ENCODE measurements at places on chromosomes 6 and 20.

- no peak for DNase-seq
These were observed 4.8 kb downstream of the FBXO5 start for GRCh38 chr6:152978058-152978457.

GRCh38 chr20:4123537-4124235 is 108.3 kb upstream of the RNF24 start:
- DNase-seq, result no peak

DNA sequence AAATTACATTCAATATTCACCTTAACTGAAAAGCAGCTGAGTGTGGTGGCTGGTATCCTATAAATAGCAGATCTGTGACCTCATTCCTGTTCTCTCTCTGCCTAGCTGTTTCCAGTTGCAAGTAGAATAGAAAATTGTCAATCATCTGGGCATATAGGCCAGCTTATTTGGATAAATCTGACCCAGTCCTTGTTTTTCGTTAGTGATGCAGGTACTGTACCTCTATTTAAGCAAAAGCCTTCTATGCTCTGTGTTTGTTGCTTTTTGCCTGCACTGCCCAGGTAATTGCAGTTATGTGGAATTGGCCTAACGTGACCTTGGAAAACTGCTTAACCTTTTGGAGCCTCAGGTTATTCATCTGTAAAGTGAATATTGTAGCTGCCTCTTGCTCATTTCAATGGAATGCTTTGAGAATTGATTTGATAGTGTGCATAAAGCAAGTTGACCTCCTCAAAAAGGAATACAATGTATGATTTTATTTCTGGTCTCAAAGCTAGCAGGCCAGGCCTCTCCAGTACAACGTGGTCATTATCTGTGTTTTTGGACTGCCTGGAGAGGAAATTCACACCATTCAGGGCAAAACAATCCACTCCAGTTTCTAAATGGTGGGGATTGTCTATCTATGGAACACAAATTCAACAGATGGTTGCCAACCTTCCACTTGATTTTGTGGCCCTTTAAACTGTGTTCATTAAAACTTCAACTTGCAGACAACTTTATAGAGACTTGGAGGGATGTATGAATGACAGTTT is 508.7 kb upstream of the CITED2 start:
- DNase-seq, result no peak

DNA sequence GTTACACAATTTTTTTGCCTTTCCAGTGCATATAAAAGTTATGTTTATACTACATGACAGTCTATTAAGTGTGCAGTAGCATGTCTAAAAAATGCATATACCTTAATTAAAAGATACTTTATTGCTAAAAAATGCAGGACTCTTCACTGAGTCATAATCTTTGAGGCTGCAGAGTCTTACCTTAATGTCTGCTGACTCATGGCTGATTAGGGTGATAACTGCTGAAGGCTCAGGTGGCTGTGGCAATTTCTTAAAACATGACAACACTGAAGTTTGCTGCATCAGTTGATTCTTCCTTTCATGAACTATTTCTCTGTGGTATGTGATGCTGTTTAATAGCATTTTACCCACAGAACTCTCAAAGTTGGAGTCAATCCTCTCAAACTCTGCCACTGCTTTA is 19.1 kb downstream of the ZSCAN23 start:
- DNase-seq, result no peak

DNA sequence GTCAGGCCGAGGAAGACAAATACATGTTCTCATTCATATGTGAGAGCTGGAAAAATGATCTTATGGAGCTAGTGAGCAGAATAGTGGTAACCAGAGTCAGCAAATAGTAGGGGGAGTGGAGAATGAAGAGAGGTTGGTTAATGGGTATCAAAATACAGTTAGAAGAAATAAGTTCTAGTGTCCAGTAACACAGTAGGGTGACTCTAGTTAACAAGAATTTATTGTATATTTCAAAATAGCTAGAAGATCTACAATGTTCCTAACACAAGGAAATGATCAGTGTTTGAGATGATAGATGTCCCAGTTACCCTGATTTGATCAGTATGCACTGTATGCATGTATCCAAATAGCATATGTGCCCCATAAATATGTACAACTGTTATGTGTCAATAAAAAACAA is 128.4 kb downstream of the BCKDHB start:
- DNase-seq, result no peak

Measured in T-helper 22 cell (primary cell).